ENCODE measurements at places on chromosomes 11 and 22. TPM values are rescaled to one million over a fixed set of nuclear protein-coding genes. Genes with fewer than 3 reads are reported as not detected.

GRCh38 chr22:22130953-22131608 is 113.5 kb upstream of the VPREB1 start:
- DNase-seq, result no peak

DNA sequence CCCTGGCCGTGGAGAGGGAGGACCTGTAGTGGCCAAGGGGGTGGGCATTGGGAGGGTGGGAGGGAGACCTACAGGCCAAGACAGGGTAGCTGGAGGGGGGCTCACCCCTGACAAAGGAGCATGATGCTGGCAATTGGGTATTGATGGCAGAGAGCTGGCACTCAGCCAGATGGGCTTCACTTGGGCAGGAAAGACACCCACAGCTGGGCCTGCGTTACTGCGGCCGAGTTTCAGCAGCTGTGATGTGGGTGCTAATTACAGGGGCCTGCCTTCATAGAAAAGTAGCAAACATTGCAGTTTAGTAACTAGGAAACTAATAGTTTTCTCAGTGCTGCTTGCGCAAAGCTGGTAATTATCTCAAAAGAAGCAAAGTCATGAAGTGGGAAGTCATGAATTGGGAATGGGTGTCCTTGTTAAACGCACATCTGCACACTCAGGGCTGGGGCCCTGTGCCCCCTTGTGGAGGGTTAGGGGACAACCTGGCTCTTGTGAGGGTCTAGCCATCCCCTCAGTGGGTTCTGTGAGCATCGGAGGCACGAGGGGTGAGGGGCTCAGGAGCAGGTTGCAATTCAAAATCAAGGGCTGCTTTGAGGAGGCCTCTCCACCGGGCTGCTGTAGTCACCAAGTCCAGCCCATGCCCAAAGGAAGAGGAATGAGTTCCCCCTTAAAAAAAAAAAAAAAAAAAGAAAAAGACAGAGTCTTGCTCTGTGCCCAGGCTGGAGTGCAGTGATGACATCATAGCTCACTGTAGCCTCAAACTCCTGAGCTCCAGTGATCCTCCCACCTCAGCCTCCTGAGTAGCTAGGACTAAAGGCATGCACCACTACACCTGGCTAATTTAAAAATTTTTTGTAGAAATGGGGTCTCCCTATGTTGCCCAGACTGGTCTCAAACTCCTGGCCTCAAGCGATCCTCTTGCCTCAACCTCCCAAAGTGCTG is 24.4 kb upstream of the TXNRD2 start:
- DNase-seq, result no peak

- DNase-seq, result no peak
Observed at GRCh38 chr22:24953384-24954113, 1.0 kb downstream of the KIAA1671 start.

DNA sequence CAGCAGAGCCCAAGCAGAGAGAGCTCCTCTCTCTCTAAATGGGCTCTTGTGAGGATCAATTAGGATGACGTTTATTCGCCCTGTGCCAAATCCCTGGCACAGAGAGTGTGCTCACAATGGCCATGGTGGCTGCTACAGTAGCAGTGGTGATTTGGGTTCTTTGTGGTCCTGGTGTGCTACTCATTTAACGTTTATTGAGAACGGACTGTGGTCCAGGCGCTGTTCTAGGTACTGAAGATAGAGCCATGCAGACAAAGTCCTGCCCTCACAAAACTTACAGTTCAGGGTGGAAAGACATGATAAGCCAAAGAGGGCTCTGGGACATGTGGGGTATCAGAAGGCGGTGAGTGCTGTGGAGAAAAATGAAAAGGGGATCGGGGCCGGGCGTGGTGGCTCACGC is 5.3 kb downstream of the OTUB1 start:
- no peak for DNase-seq

GRCh38 chr11:17978553-17979287 is 34.1 kb downstream of the SERGEF start:
- DNase-seq, result peak; percentile 53

GRCh38 chr11:47577460-47578041 is 1.2 kb downstream of the KBTBD4 start:
- no peak for DNase-seq

- DNase-seq, result no peak
Observed at GRCh38 chr22:33865996-33866395, 54.3 kb downstream of the LARGE1 start.

- peak; percentile 15 for DNase-seq
Observed at GRCh38 chr11:84780689-84781293, 846.4 kb downstream of the DLG2 start.

DNA sequence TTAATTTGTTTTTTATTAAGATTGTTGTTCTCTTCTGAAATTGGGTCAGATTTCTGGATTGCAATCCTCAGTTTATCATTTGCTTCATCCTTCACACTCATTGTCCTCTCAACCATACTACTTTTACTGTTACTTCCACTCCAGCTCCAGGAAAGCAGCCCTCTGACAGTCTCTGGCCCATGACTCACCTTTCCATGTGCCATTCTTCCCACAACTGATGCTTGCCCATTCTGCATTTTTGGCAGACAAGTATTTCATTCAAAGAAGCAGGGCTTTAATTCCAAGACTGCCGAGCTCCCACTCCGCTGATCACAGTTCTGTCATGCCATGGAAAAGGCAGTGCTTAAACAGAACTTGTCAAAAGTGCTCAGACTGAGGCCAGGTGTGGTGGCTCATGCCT is 139.2 kb downstream of the WNT11 start:
- peak; percentile 35 for DNase-seq

DNA sequence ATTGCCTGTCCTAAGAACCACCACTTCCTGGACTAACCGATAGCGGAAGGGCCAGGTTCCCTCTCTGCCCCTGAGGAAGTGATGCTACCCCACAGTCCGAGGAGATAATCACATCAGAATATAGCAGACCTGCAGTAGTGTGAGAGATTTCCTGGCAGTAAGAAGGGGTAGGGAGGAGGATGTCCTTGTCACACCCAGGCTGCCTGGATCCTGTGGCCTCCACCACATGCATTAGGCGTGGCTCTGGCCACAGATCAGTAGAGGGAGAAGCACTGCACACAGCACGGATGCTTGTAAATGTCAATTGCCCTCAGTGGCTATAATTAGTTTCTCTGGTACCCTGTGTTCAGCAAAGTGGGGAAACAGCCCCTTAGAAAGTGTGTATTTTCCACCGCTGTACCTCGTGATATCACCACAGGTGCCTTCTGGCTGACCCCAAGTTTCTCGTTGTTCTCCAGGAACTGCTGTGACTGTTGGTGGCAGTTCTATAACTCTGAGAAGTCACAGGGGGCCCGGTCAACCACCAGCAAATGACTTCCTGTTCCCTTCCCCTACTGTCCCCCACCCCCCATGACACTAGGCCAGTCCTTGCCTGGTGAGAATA is 61.8 kb downstream of the UBASH3B start:
- DNase-seq, result no peak

DNA sequence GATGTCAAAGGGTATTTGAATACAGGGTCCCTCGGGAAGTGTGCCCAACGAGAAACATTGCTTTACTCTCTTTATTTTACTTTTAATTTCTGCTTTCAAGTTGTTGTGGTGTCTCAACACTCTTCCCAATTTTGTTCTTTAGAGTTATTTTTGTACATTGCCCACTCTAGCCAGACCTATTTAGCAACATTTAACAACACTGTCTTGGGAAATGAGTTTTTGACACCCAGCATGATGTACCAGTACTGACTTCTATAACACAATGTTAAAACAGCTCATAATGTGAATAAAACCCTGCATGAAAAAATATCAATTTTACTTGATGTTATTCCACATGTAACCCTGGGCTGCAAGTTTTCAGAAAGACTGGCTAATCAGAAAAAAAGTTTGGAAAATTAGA is 350.2 kb upstream of the PITPNB start:
- DNase-seq, result no peak

- no peak for DNase-seq
Observed at GRCh38 chr11:2586087-2586792, 113.6 kb downstream of the KCNQ1OT1 start.

Gene CDC42EP2
- polyA plus RNA-seq, result 31.3 TPM

Gene KIAA0930
- polyA plus RNA-seq, result 34.1 TPM

Gene CRYBB1
- not detected for polyA plus RNA-seq

Gene CHADL
- polyA plus RNA-seq, result 0.44 TPM

Measured in IMR-90 (cell line).